ENCODE measurements at places on chromosomes 12 and 14.
A peak's percentile ranks its signal among the peaks of the same experiment; 100 is the strongest.

DNA sequence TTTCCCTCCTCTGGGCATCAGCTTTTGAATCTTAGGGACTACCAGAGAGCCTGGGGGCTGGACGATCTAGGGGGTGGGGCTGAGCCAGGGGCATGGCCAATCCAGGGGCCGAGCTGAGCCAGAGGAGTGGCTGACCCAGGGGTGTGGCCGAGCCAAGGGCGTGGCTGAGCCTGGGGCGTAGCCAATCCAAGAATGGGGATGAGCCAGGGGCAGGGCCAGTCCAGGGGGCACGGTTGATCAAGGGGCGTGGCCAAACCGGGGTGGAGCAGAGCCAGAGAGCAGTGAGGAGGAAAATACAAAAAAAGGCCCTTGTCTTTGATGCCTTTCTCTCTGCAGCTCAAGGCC, 219.3 kb upstream of the NOS1 start:
- no peak for DNase-seq

GRCh38 chr14:98176892-98177291, 1095.1 kb downstream of the BCL11B start:
- DNase-seq: no peak

GRCh38 chr14:75090353-75090752, 20.9 kb downstream of the ZC2HC1C start:
- no peak for DNase-seq

DNA sequence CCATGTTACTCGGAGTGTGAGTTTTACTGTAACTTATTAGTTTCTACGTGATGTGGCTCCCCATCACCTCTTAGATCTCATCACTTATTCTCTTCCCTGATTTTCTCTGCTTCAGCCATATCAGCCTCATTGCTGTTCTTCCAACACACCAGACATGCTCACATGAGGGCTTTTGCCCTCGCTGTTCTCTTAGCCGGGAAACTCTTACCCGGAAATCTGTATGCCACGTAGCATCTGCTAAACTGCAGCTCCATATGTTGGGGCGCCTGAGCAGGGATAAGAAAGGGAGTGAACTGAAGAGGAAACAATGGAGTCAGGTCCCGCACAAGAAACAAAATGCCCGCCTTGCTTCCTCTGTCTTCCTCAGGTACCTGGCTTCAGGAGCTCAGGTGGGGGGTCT, 16.6 kb downstream of the SMUG1 start:
- DNase-seq: no peak

DNA sequence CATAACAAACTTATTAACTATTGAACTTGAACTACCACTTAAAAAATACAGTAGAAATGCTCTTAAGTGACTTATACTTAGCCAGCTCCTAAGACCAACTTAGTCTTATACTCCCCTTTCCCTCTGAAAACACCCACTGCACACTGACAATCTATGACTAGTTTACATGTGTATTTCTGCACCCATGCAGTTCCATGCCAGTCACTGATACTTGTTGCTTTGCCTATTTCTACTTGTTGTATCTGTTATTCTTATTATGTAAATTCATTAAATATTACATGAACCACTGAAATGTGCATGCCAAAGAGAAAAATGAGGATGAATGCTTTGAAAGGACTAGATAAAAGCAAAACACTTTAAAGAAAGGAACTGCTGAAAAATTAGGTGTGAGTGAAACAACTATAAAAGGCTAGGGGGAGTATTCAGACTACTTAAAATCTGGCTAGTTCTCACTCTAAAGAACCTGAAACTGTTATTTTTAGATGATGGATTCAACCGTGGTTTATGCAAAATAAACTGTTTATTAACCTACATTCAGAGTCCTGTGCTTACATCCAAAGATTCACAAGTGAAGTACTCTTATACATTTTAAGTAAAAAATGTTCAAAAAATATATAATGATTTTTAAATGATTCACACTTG, 74.7 kb downstream of the RPS6KA5 start:
- DNase-seq: no peak

- DNase-seq: no peak
These were observed 31.1 kb upstream of the DHRS7 start for GRCh38 chr14:60196291-60196690.

DNA sequence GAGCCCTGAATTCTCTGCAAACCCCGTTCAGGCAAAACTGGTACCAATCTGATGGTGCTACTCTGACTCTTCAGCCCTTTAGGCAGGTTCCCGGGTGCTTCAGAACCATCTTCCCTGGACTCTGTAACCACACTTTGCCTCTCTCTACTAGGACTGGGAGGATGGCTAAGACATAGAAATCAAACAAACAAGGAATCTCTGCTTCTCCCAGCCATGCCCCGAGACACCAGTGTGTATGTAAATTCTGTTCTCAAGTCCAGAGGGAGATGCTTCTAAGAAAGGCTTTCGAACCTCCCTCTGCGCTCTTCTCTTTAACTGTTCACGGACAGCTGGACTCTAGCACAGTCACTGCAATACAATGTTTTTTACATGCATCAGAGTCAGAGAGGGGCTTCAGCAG, 1.9 kb upstream of the KCNK10 start:
- no peak for DNase-seq

DNA sequence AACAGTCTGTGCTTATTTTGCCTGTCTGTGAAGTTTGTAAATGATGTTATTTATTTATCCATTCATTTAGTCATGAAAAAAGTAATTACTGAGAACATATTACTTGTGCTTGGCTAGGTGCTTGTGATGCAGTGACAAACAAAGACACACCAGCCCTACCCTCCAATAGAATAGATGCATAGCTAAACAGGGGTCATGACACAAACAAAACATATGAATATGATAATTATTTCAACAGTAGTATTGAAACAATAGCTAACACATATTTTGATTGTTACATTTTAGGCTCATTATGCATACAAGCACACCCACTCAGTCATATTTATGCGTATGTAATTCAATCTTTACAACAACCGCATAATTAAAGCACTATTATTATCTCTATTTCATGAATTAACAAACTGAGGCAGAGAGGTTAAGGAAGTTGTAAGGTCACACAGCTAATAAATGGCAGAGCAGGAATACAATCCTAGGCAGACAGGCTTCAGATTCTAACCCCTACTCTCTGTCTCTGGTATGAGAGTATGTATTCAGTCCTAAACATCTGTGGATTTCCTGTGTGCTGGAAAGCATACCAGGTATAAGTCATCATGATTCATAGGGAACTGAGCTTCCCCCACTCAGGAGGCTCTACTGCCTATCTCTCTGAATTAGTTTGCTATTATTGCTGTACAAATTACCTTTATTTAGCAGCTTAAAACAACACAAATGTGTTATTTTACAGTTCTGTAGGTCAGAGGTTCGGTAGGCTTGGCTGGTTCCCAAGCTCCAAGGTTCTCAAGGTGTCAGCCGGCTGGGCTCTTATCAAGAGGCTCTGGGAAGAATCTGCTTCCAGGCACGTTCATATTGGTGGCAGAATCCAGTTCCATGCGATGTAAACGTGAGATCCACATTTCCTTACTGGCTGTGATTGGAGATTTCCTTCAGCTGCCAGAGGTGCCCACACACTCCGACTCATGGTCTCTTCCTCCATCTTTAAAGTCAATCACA, 509.4 kb downstream of the GALC start:
- no peak for DNase-seq

GRCh38 chr14:104965561-104966231, 12.5 kb downstream of the AHNAK2 start:
- no peak for DNase-seq

GRCh38 chr12:41409628-41410027, 221.5 kb downstream of the PDZRN4 start:
- no peak for DNase-seq

- DNase-seq: no peak
These were observed 9.5 kb downstream of the POMT2 start for GRCh38 chr14:77311217-77311616.

DNA sequence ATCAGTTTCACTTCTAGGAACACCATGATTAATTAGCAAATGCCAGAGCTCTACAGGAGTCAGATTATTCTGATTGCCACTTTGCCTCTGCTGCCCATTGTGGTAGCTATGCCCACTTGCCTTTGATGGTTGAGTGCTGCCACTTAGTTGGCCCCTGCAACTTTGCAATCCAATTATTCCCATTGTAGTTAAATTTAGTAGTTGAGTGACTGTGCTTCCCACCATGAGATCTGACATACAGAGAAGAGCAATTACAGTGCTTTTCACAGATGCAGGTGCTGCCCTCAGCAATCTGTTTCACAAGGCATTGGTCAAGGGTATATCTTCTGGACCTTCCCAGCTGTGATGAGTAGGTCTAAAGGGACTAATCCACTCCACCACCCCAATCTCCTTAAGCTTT, 468.4 kb upstream of the RGS6 start:
- DNase-seq: no peak

DNA sequence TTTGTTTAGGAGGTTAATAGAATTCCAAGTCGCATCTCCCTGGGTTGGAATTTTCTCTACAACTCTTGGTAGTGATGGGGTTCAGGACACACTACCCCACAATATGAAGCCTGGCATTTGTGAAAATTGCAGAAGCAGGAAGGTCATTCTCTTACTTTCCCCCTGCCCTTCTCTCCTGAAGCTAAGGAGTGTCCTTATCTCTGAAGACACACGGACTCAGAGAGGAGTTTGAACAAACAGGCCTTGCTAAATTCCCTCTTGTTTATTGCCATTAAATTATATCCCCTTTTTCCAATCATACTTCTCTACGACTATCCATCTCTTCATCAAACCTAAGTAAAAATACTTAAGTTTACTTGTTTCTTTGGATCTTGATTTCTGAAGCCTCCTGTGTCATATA, 443.0 kb downstream of the RAD51B start:
- DNase-seq: no peak

DNA sequence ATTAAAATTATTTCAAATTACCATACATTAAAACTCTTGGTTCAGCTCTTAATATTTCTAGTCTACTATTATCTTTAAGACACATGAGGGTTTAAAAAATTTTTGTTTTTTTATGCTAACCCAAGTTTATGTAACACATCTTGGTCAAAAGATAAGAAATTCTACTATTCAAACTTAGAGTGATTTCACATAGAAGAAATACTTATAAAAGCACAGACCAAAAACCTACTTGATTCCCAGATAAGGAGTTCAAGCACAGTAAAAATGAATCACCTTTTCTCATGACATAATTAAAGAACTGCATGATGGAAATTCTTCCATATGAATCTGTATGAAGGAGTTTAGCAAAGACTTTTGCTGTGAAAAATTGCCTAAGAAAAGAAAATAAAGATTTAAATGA, 13.9 kb downstream of the PPP2R3C start:
- no peak for DNase-seq

- DNase-seq: no peak
These were observed 216.2 kb downstream of the DUSP6 start for GRCh38 chr12:89135976-89136634.

DNA sequence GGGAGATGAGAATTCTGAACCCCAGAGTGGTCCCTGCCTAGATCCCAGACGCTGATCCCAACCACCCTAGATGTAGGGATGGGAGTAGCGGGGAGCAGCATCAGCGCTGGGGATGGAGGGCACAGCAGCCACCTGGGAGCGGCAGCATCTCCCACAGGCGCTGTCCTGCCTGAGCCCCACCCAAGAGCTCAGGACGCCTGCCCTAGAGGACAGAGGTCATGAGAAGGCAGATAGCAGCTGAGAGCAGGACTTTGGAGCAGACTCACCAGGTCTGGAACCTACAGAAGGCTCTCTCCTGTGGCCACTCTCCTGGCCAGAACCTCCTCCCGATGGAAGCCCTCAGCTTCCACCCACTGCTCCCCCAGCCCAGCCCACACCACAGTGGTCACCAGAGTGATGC, 7.2 kb downstream of the CCDC85C start:
- no peak for DNase-seq

DNA sequence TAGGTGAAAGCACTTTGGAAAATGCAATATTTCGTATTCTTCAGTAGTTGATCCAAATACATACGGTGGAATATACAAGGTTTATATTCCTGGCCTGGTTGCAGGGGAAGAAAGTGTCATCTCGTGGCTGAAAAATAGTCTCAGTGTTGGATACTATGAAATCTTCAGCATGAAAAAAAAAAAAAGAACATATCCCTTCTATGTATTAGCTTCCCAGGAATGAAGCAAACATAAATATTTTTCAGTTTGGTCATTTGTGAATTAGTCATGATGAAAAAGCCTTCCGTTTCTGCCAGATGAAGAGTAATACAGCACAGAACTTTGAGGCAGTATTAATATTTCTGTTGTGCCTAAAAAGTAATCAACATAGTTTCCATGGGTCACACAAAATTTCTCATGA, 36.7 kb downstream of the FLRT2 start:
- peak; percentile 46 for DNase-seq

- DNase-seq: no peak
These were observed 211.0 kb downstream of the RBM19 start for GRCh38 chr12:113755098-113755497.

- no peak for DNase-seq
These were observed 14.0 kb downstream of the CEP290 start for GRCh38 chr12:88127855-88128254.

DNA sequence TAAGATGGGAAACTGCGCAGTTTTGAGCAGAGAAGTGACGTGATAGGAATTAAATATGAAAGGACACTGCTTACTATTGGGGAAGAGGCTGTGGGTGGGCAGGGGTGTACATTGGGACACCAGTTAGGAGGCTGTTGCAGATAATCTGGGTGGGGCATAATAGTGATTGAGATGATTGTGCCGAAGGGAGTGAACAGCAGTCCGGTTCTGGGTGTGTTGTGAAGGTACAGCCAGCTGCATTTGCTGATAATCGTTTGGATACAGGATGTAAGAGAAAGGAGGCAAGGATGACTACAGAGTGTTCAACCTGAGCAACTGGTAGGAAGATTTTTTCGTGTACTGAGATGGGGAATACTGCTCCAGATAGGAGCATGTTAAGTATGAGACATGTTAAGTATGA, 205.2 kb upstream of the NEDD1 start:
- DNase-seq: no peak

DNA sequence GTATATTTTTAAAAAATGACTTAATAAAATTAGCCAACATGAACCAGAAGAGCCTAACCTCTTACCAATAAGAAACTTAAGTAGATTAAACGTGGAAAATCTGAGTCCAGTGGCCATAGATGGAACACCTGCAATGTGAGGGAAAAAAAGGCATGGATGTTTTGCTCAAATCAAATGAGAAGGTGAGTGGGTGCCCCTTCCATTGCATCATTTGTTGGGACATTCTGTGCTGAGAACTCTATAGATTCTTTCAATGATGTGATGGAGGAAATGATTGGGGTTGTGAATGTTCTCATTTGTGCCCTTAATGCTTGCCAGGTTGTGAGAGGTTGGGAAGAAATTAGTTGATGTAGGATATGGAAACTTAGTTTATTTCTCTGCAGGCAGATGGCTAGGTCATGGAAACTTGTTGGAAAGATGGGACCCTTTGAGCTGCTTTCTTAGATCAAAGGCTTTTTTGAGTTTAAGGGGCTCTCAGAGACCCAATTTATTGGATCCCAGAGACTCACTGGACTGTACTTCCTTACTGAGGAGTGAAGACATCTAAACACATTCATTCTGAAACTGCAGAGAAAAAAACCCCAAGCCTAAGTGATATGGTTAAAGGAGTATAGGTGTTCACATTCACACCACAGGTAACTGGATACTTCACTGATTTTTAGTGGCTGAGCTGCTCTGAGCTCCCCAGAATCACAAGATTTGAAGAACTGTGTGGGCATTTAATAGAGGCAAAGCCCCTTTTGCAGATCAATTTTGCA, 95.9 kb downstream of the DACT1 start:
- DNase-seq: no peak

- peak; percentile 28 for DNase-seq
These were observed 71.4 kb downstream of the MNAT1 start for GRCh38 chr14:60805841-60806430.

Measured in AG09309 (cell line).